ENCODE measurements at places on chromosomes 16 and 17.

DNA sequence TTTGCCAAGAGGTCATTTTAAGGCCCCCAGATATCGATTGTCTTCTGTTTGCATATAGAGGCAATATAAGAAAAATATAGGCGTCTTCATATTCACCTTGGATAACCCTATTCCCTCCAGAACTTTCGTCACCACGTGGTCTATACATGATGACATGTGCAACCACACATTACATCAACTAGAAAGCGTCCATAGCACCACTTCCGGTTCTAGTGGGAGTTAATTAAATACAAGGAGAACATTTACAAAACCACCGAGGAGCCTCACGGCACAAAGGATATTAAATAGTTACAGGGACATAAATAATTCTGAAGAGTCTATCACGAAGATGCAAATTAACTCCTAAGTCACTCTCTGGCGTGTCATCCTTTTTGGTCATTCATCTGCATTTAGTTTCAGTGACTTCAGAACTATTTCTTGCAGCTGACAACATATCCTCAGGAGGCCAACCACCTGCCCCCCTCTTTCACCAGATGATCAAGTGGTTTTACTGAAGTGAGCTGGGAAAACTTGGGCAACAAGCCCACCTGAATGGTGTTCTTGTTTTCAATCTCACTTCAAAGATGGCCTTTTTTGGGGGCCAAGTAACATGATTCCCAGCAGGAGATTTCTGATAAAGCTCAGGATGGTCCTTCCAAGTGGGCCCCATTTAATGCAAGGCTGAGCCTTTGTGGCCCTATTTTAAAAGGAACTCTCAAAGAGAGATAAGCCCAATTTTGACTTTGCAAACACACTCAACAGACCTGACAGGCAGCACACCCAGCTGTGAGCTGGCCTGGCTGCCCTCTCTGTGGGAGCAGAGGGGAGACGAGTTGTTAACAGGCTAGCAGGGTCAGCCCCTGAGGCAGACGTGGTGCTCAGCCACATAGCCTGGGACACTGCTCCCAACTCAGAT lies 15.3 kb downstream of the CMTM3 start:
- peak; percentile 75 for DNase-seq

- no peak for DNase-seq
Measured at GRCh38 chr17:62797959-62798358, 10.2 kb downstream of the MARCHF10 start.

DNA sequence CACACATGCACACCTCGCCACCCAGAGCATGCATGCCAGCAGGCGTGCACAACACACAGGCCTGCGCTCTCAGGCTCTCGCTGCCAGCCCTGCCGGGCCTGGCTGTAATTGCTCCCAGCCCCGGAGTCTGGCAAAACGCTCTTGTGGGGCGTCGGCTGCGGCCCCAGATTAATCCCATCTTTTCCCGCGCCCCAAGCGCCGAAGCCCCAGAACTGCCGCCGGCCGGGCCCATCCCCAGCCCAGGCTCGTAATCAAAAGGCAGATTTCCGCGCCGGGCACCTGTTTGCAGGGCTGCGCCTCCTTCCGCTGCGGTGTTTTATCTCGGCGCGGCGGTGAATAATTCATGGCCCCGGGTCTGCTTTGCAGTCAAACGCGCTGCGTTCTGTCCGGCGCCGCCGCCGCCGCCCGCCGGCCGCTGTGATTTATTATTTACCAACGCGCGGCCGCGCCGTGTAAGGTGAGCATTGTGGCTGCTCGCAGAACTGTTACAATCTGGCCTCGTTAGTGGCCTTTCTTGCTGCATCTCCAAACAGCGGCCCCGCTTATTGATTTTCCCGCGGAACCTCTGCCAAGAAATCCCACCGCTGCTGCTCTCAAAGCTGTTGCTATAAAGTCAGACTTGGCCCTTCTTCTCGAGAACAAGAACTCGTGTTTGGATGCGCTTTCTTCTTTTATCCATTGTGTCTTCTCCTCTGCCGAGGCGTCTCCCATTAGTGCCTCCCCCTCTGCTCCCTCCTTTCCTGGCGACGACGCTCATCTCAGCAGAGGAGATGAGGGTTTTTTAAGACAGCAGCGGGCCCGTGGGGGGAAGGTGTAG lies 126.1 kb downstream of the IRX5 start:
- no peak for DNase-seq

DNA sequence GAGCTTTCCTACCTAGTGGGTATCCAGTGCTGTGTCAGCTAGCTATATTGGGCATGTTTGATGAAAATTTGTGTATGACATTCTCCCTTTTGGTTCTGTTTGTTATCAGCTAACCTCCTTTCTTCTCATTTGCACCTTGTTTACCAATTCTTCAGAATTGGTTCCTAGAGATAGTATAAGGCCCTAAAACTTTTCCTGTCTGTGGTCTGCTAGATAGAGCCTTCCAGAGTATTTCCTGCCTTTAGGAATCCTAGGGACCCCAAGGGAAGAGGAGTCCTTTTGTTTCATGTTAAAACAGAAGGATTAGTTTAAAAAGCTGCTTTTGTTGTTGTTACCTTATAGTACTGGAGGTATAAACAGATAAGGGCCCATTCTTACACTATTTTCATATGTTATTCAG lies 11.5 kb downstream of the MAP3K3 start:
- no peak for DNase-seq

DNA sequence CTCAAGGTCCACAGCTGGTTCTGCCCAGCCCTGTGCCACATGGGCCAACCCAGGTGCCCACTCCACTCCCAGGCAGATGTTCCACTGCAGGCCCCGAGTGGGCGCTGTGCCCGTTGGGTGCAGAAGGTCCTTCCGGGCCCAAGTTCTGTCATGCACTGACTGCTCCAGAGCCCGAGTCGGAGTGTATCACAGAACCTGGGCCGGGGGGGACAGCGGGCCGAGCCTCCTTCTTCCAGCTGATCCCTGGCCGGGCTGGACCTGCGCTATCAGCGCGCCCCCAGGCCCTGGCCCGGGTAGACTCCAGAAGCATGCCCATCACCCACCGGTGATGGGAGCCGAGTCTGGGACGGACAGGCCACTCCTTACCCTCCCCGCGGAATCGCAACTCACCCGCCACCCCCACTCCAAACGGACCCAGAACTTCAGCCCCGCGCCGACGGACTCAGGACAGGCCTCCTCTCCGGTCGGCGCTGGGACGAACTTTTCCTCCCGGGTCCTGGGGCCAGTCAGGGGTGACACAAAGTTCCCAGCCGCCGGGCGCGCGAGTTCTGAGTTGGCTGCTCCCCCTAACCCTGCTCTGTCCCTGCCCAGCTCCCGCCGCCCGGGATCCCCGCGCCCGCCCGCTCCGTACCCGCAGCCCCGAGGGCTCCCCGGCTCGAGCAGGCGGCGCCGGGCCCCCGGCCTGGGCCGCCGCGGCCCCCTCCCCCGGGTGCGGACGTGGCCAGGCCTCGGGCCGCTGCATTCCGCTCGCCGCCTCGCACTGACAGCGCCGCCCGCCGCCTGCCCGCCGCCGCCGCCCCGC lies at the start of gene COPZ2:
Gene COPZ2, minus strand, starts transcription at position 762 of the 802 bp plus-strand sequence. Its CDS starts 20 bp downstream, at position 742.
- DNase-seq: no peak

- no peak for DNase-seq
Measured at GRCh38 chr16:56373003-56373402, 52.3 kb downstream of the AMFR start.

- DNase-seq: no peak
Measured at GRCh38 chr17:82690786-82691489, 7.6 kb downstream of the RAB40B start.

GRCh38 chr16:81797443-81797842 lies 18.4 kb downstream of the PLCG2 start:
- DNase-seq: no peak

All from fibroblast of skin of left biceps (primary cell).